Dorsolateral prefrontal cortex (tissue), 122 donors: ENCODE measurements at places on chromosomes 11 and 22.
A peak's percentile ranks its signal among the peaks of the same experiment; 100 is the strongest.

- DNase-seq = no peak
Measured at GRCh38 chr11:65869643-65870306, 2.8 kb downstream of the EFEMP2 start.

DNA sequence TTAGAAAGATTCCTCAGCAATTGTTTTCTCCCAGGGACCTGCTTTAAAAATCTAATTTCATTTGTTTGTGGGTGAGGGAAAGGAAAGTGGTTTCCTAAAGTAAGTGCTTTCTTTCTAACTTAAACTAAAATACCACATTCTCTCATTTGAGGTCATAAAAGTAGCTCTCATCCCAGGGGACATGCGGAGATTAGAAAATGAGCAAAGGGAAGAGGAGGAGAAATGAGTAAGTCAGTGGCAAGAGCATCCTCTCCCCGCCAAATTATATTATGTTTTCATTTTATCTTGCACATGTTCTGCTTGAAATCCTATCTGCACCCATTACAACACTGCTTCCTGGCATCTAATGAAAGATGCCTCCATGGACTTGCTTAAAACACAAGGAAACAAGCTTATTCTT lies 191.4 kb downstream of the ARHGAP42 start:
- DNase-seq = no peak

DNA sequence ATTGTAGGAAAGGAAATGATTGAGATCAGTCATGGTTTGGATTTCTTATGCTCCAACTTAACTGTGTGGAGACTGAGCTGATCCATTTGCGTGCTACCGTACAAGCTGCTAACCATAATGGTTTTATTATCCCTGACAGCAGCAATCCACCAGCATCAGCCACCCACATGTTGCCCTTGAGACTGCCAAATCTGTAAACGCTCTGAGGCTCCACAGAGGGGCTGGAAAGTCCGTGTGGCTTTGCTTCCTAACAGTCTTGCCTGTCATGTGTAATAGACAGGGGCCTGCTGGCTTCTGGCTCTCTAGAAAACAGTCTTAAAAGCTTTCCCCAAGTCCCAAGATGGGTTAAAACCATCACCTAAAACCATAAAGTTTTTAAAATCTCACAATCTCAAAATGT lies 30.1 kb downstream of the ATG16L2 start:
- DNase-seq = no peak

DNA sequence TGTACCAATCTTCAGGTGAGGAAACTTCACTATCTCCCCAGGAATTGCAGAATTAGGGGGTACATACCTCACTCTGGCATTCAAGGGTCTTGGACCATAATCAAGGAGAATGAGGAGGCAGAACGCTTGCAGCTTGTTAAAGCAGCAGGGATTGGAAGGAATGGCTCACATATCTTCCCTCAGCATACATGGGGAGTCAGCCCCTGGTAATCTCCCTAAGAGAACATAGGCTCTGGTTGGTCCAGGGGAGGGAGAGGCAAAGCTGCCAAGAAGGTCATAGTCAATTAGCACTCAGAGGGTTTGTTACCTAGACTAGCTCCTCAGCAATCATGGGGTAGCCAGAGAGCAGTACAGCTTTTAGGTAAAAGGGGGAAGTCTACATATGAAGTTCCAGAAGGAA lies 256.8 kb downstream of the INSC start:
- no peak for DNase-seq

DNA sequence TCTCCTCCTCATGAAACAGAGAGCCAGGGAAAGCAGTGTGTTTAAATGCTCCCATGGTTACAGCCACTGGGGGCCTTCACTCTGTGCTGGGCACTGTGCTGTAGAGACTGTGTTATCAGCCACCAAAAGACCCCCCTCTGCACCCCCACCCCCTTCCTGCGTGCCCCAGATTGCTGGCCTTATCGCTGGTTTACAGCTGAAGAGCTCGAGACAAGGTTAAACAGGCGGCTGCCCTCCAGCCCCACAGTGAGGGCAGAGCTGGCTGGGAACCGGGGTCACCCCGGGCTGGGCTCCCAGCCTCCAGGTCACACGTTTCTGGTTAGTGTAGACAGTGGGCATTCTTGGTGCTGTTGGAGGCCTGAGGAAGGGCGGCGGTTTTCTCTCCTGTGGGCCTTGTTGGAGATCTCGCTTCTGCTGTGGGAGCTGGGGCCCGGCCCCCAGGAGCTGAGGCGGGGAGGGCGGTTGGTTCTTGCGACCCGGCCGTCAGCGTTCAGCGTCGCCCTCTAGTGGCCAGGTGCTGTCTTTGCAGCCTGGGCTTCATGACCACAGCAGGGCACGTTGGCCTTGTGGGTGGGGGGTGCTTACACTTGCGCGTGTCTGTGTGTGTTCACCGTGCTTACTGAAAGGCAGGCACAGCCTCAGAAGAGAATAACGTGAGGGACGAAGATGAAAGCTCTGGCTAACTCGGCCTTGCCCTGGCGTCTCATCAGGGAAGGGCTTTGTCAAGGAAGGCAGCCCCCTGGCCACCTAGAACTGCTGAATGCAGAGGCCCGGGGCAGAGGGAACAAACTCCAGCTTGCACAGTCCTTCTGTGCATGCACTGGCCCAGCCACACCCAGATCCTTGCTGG lies 40.8 kb downstream of the TBC1D22A start:
- no peak for DNase-seq

DNA sequence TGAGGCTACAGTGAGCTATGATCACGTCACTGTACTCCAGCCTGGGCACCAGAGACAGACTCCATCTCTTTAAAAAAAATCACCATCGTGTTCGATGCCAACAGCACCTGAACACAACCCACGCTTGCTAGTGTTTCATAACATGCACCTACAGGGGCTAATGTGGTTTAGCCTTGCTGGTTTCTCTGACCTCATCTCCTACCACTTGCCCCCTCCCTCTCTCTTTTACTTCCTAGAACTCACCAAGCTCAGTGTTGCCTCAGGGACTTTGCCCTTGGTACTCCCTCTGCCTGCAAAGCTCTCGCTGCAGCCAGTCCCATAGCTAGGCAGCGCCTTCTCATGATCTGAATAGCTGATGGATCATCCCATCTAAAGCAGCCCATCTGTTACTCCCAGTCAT lies 99.8 kb downstream of the FBXO7 start:
- no peak for DNase-seq

DNA sequence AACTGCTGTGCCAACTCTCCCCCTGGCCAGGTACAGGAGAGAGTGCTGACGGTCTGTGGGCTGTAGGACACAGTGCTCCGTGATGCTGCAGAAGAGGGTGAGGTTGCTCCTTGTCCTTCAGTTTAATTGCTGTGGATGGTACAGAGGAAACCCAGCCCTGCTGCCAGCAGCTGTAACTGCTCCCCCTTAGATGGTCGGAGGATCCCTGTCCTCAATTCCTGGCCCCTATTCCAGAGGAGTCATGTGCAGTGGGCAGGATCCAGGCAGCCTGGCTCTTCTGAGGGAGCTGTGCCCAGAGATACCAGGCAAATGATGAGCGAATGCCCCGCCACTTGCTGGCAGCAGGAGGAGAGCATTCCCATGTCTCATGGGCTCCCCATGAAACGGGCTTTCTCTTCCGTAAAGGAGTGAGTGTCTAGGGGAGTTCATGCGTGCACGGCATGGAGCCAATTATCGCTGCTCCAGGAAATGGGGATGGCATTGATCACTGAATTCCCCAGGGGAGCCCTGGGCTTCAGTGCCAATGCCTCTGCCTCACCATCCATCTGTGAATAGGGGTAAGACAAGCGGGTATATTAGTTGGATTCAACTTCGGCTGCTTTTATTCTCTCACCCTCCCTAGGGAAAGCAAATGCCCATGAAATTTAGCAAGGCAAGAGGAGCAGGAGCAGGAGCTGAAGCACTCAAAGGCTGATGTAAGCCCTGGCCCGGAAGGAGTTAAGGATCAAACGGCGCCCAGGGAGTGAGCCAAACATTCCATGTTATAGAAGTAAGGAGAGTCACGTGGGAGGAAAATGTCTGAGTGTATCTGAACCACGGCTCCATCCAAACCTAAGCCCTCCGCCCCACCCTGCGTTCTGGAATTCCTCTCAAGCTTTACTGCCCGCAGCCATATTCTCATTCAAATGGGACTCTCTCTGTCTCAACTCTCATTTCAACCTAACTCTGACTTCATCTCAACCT lies 51.0 kb upstream of the CSNK2A3 start:
- no peak for DNase-seq

DNA sequence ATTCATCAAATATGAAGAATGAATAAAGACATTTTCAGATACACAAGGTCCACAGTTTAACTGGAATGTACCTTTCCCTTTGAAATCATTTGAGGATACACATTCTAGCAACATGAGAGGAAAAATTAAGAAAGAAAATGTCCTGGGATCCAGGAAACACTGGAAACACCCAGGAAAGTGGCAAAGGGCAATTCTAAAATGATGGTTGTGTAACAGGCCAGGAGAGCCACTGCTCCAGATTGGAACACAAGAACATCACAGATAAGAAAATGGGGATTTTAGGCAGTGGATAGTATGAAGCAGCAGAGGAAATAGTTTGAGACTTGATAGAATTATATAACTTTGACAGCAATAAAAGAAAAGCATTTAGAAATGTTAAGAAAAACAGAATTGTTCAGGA lies 56.1 kb upstream of the GRIK4 start:
- DNase-seq = no peak

DNA sequence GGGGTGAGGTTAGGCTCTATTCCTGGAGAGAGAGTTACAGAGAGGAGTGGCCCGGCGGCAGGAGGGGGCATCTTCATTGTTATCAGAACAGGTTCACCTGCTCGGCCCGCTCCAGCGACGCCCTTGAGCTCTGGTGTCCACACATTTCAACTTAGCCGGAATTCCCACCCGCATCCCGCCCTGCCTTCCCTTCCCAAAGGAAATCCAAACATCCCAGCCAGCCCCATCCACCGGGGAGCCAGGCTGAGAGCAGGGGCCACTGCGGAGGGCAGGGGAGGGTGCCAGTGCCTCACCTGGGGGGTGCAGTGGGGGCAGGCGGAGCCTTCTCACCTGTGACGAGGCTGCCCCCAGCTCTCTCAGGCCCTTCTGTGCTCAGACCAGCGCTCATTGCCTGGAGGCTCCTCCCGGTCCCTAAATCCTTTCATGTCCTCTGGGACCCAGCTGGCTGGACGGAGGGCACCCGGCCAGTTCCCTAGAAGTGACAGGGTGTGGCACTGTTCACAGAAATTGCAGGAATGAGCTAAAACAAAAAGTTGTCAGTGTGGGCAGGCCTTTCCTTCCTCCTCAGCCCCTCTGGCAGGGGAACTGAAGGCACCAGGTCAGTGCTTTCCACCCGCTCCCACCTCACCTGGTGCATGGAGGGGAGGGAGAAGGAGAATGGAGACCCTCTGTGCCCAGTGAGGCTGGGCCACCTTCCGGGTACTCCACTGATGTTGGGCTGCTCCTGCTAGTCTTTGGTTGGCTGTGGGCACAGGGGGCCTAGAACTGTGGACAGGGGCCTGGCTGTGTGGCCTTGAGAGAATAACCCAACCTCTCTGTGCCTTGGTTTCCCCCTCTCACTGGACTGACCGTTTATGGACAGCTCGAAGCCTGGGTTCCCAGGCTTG lies 2.2 kb upstream of the MRGPRG start:
- DNase-seq = peak; percentile 14

DNA sequence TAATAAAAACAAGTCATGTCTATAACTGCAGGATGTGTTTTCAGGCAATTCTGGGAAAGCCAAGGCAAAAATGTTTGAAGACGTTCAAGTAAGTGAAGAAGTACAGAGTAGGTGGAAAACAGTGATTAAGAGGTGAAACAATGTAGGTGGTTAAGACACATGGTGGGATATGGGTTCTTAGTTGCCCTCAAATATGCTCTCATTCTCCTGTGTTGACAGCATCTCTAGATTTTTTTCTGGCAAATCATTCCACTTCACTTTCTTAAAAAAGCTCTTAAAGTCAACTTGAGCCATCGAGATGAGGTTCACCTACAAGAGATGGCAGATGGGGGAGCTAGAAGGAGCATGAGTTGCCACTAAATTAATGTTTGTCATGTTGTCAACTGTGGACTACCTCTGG lies 1041.0 kb upstream of the CNTN5 start:
- DNase-seq = no peak

DNA sequence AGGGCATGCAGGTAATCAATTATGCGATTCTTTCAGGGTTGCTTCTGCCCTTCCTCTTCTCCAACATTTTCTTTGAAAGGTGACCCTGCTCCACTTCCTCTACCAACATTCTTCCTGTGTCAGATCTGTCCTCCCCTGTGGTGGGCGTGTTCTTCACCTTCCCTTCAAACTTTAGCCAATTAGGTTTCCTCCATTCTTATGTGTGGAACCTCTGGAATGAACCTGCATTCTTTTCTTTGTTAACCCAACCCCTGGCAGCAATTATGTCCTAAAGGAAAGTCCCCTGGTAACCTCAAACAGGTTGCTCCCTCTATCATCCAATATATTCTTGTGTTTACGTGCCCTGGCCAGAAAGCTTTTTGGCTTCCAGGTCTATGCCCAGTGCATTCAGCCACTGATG lies 22.4 kb downstream of the KIRREL3 start:
- DNase-seq = no peak

- no peak for DNase-seq
Measured at GRCh38 chr11:86416494-86416893, 41.8 kb downstream of the CCDC81 start.

DNA sequence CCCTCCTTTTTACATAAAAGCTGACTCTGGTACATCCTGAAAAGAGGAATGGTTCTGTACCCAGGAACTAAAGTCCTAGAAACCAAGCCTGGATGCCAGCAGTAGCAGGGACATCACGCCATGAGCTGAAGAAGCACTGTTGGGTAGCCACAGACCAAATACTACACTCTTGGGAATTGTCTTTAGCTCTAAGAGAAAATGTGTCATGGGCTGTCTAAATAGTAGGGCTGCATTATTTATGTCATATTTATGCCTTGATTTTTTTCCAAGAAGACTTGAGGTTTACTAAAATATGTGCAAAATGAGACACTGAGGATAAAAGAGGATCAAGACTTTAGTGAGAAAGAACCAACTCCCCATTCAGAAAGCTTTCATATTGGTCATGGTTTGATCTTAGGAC lies 213.6 kb downstream of the RAB38 start:
- DNase-seq = no peak
